ENCODE measurements at places on chromosomes 11 and 22.
A peak's percentile ranks its signal among the peaks of the same experiment; 100 is the strongest.

GRCh38 chr11:2088284-2088683 lies 50.9 kb downstream of the IGF2 start:
- DNase-seq = peak; percentile 28

DNA sequence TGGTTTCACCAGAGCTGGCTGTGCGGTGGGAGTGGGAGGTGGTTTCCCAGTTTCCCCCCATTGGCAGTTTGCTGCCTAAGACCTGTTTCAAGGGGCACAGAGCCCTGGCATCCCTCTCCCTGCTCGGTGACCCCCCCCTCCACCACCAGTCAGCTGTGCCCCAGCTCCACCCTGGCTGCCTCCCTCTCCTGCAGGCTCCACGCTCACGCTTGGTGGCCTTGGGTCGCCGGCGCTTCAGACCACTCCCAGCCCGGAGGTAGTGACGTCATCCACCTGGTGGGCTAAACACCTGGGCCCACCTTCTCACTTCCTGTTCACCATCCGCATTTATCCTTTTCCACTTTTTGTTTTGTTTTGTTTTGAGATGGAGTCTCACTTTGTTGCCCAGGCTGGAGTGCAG lies 7.8 kb downstream of the GAL start:
- peak; percentile 41 for DNase-seq

GRCh38 chr11:1530686-1531448 lies 41.2 kb downstream of the DUSP8 start:
- no peak for DNase-seq

GRCh38 chr11:118114266-118114665 lies 27.5 kb upstream of the SMIM35 start:
- DNase-seq = no peak

GRCh38 chr11:8025816-8026215 lies 38.7 kb downstream of the EIF3F start:
- no peak for DNase-seq

DNA sequence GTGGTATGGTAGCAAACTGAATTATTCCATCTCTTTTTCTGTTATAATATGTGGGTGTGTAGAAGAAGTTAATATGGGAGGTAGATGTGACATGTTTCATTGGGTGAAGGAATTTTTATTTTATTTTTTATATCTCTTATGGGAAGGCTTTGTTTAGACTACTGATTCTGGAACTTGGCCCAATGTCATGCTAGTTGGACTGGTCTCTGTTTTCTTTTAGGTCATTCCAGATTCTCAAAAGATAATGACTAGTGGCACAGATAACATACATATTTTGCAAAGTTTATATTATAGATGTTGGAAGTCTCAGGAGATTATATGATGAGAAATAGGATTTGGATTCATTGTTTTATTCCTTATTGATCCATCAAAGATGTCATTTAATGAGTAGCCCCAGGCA lies 1.3 kb upstream of the OOSP3 start:
- no peak for DNase-seq

DNA sequence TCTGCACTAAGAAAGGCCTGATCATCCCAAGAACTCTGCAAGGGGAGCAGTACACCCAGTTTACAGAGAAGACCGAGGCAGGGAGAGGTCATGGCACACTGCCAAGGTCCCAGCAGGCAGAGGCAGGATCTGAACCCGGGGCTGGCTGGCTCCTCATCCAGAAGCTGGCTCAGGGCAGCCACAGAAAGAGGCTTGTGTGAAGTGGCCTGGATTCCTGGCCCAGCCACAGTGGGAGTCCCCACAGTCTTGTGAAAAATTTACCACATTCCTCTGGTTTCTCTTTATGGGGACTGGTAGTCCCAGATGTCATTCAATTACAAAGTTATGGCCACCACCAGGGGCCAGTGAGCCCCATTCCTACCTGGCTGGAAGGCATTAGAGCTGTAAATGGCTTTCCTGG lies 440.5 kb downstream of the MIAT start:
- DNase-seq = no peak

- no peak for DNase-seq
These were observed 131.2 kb downstream of the ARL14EP start for GRCh38 chr11:30454111-30454510.

DNA sequence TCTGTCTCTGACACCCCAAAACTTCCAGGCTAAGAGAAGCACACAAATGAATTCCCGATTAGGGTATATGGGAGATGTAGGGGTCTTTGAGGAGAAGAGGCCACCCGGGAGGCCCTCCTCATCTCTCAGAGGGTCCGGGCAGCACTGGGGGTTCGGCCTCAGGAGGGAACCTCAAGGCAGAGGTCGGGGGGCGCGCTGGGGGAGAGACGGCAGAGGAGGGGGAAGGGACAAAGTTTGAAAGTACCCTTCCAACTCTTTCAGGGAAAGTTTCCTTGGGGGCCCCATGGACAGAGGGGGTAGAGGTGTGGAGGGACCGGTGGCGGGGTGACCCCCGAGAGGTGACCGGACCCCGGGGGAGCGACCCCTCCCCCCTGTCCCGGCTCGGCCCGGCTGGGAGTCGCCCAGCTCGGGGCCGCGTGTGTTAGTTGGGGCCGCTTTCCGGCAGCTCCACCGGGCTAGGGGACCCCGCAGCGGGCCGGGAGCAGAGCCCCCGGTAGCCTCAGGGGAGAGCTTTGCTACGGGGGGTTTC lies 3.3 kb upstream of the GCAT start:
- DNase-seq = no peak

DNA sequence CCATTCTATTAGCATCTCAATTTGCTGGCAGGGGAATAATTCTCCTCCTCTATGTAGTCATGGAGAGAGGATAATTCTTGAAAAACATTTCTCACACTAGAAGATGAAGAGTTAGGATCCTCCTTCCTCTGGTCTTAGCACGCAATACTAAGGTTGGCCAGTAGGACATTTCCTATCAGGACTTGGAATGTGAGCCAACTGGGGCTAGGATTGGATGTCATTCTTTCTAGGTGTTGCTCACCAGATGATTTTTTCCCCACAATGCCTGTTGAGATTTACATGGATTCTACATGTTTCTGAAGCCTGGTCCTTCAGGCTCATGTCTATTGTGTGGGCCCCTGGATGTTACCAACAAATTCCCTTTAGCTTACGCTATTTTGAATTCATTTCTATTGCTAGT lies 28.0 kb downstream of the SLN start:
- DNase-seq = peak; percentile 38
